ENCODE measurements at places on chromosomes 3 and 15. TPM values are rescaled to one million over a fixed set of nuclear protein-coding genes. Genes with fewer than 3 reads are reported as not detected.

SCG5 gene
- total RNA-seq = not detected

GRCh38 chr3:21328711-21329390 lies 422.2 kb downstream of the ZNF385D start:
- DNase-seq = no peak

GRCh38 chr3:99850608-99851007 lies 32.9 kb downstream of the CMSS1 start:
- no peak for DNase-seq

DNA sequence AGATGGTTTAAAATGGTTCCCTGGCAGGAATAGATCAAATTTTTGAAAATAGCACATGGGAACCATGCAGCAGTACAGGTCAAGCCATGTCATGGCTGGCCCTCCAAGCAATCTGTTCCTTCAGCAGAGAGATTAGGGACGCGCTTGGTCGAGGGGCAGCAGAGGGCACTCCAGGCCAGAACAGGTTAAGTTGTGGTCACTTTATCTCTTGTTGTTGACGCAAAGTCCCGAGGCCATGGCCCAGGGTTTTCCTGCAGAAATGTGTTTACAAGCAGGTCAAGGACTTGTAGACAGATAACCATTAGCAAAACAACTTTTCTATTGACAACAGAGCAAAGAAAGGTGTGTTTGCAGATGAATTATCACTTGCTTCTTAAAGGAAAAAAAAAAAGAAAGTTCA lies 570.0 kb upstream of the NR2F2 start:
- DNase-seq = no peak

DNA sequence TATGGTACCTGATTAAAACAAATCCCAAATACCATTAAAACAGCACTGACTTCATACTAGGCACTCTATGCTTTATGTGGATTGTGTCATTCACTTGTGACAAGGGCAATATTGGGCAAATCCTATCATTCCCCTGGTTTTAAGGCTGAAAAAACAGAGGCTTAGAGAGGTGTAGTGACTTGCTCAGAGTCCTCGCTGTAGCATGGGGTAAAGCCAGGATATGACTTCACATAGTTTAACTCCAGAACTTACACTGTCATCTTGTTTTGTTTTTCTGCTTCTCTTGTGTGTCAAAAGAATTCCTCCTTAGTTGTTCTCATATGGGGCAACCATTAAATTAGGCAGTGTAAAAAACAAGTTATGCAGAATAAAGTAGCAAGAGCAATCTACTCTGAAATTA lies 40.3 kb upstream of the ICE2 start:
- no peak for DNase-seq

Data from omental fat pad (tissue), 4 donors.